Kidney (tissue), 22 donors: ENCODE measurements at places on chromosomes 16 and 17. TPM values are rescaled to one million over a fixed set of nuclear protein-coding genes. Genes with fewer than 3 reads are reported as not detected.

DNA sequence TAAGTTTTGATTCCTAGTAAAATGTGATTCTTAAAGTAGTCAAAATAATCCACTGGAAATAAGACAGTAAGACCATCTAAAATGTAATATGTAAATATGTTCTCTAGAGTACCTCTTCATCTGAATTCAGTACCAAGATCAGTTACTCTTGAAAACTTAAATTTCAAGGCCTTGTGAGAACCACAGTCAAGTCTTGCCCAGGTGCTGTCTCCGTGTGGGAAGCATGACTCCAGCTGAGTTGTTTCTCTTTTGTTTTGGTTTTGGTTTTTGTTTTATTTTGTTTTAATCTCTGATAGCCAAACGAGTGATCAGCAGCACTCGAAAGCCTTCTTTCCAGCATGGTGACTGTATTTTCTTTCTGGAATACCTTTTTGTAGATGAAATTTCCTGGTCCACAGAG lies 907.0 kb downstream of the KCNJ18 start:
- no peaks in the 10 kb centered on the region for H3K27me3 ChIP-seq
- H3K4me3 ChIP-seq: no peak overlapping the region
- no peak overlapping the region for H3K27ac ChIP-seq

- H3K27ac ChIP-seq: no peak overlapping the region
- DNase-seq: no peak
- no peak overlapping the region for H3K4me3 ChIP-seq
- H3K36me3 ChIP-seq: no peaks in the 10 kb centered on the region
- no peaks in the 10 kb centered on the region for H3K4me1 ChIP-seq
- H3K27me3 ChIP-seq: no peaks in the 10 kb centered on the region
Observed at GRCh38 chr16:71327720-71328119, 30.8 kb upstream of the CALB2 start.

DNA sequence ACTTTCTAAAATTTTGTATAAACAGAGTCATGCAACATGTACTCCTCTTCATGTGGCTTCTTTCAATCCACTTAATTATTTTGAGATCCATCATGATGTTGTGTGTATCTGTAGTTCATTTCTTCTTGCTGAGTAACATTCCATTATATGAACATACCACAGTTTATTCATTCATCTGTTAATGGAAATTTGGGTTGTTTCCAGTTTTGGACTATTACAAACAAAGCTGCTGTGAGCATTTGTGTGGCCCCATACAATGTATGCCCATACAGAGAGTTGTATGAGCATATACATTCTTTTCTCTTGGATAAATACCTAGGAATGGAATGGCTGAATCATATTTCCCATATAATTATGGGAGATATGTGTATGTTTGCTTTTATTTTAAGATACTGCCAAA lies 85.6 kb downstream of the CLEC16A start:
- no peak overlapping the region for H3K27ac ChIP-seq
- no peaks in the 10 kb centered on the region for H3K27me3 ChIP-seq
- H3K4me3 ChIP-seq: no peak overlapping the region

GRCh38 chr17:1000597-1001461 lies 3.9 kb downstream of the TIMM22 start:
- H3K4me1 ChIP-seq: peaks cover 38% of the 10 kb centered on the region
- DNase-seq: no peak
- no peaks in the 10 kb centered on the region for H3K27me3 ChIP-seq
- no peak overlapping the region for H3K27ac ChIP-seq

GRCh38 chr17:29677221-29677791 lies 54.6 kb upstream of the CORO6 start:
- no peak for DNase-seq
- peaks cover 2% of the 10 kb centered on the region for H3K36me3 ChIP-seq
- H3K4me3 ChIP-seq: no peak overlapping the region
- H3K4me1 ChIP-seq: no peaks in the 10 kb centered on the region

GRCh38 chr17:41496803-41497484 lies 7.2 kb upstream of the KRT36 start:
- H3K4me1 ChIP-seq: no peaks in the 10 kb centered on the region

DNA sequence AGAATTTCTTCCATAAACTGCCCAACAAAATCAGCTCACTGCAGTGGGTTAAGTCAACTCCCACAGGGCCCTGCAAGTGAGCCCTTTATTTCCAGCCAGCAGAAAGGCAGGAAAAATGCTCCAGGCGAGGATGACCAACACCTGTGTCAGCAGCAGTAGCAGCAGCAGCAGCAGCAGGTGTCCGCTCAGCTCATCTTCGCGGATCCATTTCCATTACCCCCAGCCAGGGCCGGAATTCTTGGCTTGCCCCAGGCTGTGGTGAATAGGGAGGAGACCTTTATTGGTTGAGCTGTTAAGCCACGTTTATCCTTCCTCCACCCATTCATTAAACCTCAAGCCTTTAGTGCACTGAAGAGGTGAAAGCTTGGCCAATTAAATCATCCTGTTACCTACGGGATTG lies 46.2 kb downstream of the MARCHF10 start:
- H3K27me3 ChIP-seq: no peaks in the 10 kb centered on the region
- H3K4me3 ChIP-seq: no peak overlapping the region
- DNase-seq: peak; percentile 43
- H3K4me1 ChIP-seq: no peaks in the 10 kb centered on the region
- H3K36me3 ChIP-seq: no peaks in the 10 kb centered on the region

GRCh38 chr16:67509016-67509415 lies 19.6 kb upstream of the RIPOR1 start:
- H3K36me3 ChIP-seq: no peaks in the 10 kb centered on the region
- DNase-seq: no peak
- H3K27me3 ChIP-seq: no peaks in the 10 kb centered on the region

DNA sequence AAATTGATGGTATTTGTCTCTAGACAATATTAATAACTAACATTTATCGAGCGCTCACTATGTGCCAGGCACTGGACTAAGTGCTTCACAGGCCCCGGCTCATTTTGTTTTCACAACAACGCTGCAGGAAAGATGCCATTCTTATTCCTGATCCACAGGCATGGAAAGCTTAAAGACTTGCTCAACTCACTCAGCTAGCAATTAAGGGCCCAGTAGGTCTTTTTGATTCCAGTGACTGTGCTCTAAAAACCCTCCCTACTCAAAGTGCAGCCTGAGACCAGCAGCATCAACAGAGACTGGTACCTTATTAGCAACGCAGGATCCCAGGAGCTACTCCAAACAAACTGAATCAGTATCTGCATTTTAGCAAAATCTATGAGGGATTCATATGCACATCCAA lies 35.3 kb downstream of the CUEDC1 start:
- no peak for DNase-seq
- H3K27me3 ChIP-seq: no peaks in the 10 kb centered on the region
- H3K36me3 ChIP-seq: no peaks in the 10 kb centered on the region
- H3K4me1 ChIP-seq: peaks cover 37% of the 10 kb centered on the region
- H3K27ac ChIP-seq: no peak overlapping the region
- H3K4me3 ChIP-seq: no peak overlapping the region

GRCh38 chr17:17137731-17138585 lies 68.2 kb downstream of the PLD6 start:
- H3K4me1 ChIP-seq: no peaks in the 10 kb centered on the region
- no peak overlapping the region for H3K27ac ChIP-seq
- no peak overlapping the region for H3K4me3 ChIP-seq
- H3K27me3 ChIP-seq: no peaks in the 10 kb centered on the region

DNA sequence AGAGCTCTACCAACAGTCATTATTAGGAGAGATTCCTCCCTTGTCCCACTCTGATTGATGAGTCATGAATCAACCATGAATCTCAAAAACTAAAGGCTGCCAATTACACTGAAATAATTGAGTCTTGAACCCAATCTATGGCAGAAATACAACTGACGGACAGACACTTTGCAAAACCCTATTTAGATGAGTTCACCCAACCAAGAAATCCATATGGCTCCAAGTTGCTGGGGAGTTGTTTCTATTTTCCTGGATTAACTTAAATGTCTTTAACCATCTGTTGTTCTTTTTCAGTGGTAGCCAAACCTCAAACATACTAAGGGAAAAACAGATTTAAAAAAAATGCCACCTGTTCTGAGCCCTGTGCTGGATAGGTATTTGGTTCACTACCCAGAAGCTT lies 151.0 kb downstream of the SHISA9 start:
- H3K4me1 ChIP-seq: no peaks in the 10 kb centered on the region
- DNase-seq: no peak
- H3K36me3 ChIP-seq: no peaks in the 10 kb centered on the region
- no peak overlapping the region for H3K27ac ChIP-seq

GRCh38 chr17:80811181-80812105 lies 180.2 kb upstream of the CHMP6 start:
- no peak for DNase-seq
- no peak overlapping the region for H3K4me3 ChIP-seq
- no peak overlapping the region for H3K27ac ChIP-seq
- no peaks in the 10 kb centered on the region for H3K27me3 ChIP-seq
- H3K36me3 ChIP-seq: no peaks in the 10 kb centered on the region
- no peaks in the 10 kb centered on the region for H3K4me1 ChIP-seq

- no peak overlapping the region for H3K4me3 ChIP-seq
- H3K4me1 ChIP-seq: no peaks in the 10 kb centered on the region
- DNase-seq: no peak
- H3K27ac ChIP-seq: peak overlapping the region; percentile 22
Observed at GRCh38 chr17:68390888-68391545, 66.3 kb downstream of the WIPI1 start.

- H3K27ac ChIP-seq: no peak overlapping the region
- H3K4me1 ChIP-seq: peaks cover 9% of the 10 kb centered on the region
- H3K4me3 ChIP-seq: no peak overlapping the region
- H3K27me3 ChIP-seq: no peaks in the 10 kb centered on the region
Observed at GRCh38 chr16:2756288-2757015, 4.0 kb downstream of the SRRM2 start.

DNA sequence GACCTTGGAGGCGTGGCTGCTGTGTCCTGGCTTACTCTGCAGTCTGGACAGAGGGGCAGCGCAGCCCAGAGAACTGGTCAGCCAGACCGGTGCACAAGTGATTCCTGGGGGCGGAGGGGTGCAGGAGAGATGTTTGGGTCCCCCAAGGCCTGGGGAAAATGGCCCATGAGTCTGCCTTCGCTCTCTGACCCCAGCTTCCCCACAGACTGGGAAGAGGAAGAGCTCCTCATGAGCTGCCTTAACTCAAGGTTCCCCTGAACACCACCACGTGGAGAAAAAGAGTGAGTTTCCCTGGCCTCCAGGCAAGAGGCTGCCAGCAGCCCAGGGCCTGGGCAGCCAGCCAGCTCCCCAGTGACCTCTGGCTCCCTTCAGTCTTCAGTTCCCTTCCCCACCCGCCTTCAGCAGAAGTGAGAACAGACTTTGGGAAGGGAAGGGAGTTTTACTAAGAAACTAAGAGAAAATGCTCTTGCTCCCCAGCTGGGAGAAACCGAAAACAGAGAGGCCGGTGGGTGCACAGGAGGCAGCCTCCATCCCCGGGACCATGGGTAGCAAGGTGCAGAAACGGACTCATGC lies 2.0 kb upstream of the C17orf99 start:
- H3K4me1 ChIP-seq: no peaks in the 10 kb centered on the region
- H3K4me3 ChIP-seq: no peak overlapping the region
- peak overlapping the region; percentile 87 for H3K27ac ChIP-seq
- no peaks in the 10 kb centered on the region for H3K36me3 ChIP-seq

CDRT15L2 gene
- not detected for total RNA-seq

ZDHHC1 gene
- total RNA-seq: 23.6 TPM

CCL14 gene
- total RNA-seq: 134 TPM

NHLRC4 gene
- 3.3 TPM for total RNA-seq
